ENCODE measurements at places on chromosomes 3 and 15.

- no peak for DNase-seq
These were observed 36.8 kb upstream of the FRMD5 start for GRCh38 chr15:44231842-44232241.

DNA sequence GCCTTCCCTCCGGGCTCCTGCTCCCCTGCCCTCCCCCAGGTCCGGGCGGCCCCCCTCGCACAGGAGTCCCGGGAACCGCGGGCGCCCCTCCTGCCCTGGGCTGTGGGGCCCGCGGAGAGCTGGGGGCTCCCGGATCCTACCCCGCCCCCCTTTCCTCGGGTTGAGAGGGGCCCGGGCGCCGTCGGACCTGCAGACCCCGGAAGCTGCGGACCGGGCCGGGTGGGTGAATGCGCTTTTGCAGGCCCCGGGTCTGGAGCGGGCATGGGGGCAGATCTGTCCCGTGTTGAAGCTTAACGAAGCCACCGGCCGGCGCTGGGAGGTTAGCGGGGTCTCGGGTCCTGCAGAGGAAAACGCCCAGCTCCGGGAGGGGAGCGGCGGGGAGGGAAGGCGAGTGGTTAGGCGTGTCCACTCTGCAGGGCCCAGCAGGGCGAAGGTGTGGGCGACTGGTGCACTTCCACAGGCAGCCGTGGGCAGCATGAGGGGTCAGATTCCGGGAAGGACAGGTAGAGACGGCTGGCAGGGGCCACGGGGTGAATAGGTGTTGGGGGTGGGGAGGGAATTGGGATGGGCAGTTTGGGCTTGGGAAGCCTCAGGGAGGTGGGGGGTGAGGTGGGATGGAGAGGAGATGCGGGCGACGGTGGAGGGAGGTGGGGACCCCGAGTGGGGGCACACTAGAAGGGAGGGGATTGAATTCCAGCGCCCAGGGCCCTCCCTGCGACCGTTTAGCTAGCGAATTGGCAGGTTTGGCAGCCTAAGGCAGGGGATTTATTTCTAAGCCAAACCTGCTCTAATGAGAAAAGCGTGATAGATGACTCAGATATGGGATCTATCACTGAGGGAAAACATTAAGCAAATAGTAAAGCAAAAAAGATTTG is 635 bp downstream of the CD276 start:
- no peak for DNase-seq

DNA sequence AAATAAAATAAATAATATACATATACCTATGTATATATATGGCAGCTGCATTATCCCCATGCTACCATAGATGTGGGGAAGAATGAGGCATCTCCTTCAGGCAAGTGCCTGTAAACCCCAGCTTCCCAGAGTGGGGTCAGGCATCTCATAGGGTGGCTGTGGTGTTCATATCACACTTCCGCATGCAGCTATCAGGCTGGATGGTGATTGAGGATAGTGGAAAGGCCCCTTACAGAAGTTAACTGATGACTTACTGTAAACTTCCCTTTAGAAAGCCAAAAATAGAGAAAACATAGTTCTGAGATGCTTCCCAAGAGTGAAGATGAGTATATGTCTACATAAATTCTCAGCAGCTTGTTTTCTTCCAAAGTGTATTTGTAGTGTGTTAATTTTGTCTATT is 3.5 kb upstream of the PP2D1 start:
- no peak for DNase-seq

DNA sequence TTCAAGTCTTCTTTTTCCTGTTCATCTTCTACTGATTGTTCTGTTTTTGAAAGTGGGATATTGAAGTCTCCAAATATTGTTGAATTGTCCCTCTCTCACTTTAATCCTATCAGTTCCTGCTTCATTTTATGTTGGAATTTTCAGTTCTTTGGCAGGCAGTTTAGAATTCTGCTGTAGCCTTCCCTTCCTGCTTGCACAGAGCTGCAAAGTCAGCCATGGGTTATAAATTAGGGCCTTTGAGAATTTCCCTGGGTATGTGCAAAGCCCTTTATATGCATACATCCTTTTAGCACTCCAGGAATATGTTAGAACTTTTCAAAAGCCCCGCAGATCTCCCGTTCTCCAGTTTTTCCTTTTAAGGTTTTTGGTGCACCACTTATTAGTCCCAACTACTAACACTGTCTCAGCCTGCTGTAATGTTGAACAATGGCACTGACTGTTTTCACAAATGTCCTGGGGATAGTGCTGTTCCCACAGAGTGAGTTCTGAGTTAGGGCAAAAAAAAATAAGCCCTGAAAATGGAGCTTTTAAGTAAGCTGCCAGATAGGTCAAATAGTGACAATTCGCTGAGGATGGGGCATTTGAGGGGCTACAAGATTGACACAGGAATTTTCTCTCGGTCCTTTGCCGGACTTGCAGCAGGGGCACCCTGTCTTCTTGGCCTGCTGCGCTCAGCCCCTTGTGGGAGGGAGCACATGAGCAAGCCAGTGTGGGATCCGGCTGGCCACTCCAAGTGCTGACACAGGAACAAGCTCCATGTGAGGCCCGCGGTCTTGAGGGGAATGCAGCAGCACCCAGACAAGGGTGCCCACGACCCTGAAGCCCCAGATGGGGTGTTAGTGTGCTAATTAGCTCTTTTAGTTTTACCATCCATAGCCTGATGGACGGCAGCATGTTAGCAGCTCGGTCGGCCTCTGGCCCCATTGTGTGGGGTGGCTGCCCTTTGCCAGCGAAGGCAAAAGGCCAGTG is 96.0 kb downstream of the VPS8 start:
- DNase-seq, result no peak

DNA sequence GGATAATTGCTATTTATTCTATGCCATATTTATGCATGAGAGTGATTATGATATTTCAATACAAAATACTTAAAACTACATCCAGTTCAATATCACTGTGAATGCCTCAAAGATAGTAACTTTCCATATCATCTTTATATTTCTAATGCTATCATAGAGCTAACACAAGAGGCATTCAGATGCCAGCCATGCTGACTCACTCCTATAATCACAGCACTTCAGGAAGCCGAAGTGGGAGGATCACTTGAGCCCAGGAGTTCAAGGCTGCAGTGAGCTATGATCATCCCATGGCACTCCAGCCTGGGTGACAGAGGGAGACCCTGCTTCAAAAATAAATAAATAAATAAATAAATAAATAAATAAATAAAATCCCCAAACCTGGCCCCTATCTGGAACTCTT is 498.7 kb downstream of the EPHA3 start:
- no peak for DNase-seq

DNA sequence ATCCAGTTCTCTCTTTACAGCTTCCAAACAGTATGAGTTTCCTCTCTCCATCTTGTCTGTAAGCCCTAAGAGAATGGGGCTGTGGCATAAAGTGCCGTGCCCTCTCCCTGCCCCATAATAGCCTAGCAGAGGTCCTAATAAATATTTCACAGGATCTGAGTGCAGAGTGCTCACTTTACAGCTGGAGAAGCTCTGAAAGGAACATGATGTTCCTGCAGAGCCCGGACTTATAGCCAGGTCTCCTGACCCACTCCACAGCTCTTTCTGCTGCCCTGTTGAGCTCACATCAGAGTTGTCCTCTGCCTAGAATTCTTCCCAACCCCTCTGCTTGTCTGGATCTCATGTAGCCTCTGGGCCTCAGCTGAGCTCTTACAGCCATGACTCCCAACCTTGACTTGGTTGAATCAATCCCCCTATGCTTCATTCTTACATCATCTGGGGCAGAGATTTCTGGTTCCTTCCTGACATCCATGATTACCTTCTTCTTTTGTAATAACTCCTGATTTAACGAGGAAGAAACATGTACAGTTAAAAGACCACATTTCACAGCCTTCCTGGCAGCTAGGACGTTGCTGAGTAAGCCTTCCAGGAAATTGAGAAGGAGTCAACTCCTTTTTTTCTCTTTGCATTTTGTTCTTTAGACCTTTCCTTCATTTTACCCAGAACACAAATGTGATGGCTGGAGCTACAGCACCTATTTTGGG is 135.3 kb downstream of the RPLP1 start:
- DNase-seq, result no peak

DNA sequence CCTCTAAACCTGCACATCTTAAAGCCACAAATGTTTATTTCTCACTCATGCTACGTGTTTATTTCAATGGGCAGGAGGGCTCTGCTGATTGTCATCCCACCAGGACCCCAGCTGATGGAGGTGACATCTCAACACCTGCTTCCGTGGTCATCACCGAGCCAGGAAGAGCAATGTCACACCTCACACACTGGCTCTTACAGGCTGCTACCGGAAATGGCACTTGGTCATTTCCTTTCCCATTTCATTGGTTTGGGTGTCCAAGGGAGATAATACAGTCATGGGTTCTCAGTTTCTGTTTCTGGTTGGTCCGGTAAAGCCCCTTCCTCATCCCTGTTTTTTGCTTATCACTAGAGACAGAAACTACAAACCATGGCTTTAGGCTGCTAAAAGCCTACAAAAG is 41.9 kb downstream of the ABHD2 start:
- DNase-seq, result no peak

GRCh38 chr3:108595321-108595720 is 5.8 kb downstream of the DZIP3 start:
- no peak for DNase-seq

- DNase-seq, result no peak
These were observed 138.9 kb upstream of the COL8A1 start for GRCh38 chr3:99499235-99500158.
